Dorsolateral prefrontal cortex (tissue), 122 donors: ENCODE measurements at places on chromosomes 13 and 19. TPM values are rescaled to one million over a fixed set of nuclear protein-coding genes. Genes with fewer than 3 reads are reported as not detected.

Gene FFAR1
- 0.73 TPM for total RNA-seq

Gene ZSWIM9
- total RNA-seq, result 19.5 TPM

Gene SOX1
- 4.3 TPM for total RNA-seq

Gene ZNF442
- 2.4 TPM for total RNA-seq

Gene SYT3
- total RNA-seq, result 42.1 TPM

Gene KLK15
- total RNA-seq, result not detected

Gene SIGLEC6
- total RNA-seq, result not detected

Gene ZSWIM4
- 6.7 TPM for total RNA-seq

Gene PRR22
- 4.6 TPM for total RNA-seq

Gene POLR1D
- total RNA-seq, result 59.7 TPM
